ENCODE measurements at places on chromosomes 3 and 15.
A peak's percentile ranks its signal among the peaks of the same experiment; 100 is the strongest.

- DNase-seq, result peak; percentile 79
Observed at GRCh38 chr3:196179380-196180308, 31.6 kb downstream of the ZDHHC19 start.

DNA sequence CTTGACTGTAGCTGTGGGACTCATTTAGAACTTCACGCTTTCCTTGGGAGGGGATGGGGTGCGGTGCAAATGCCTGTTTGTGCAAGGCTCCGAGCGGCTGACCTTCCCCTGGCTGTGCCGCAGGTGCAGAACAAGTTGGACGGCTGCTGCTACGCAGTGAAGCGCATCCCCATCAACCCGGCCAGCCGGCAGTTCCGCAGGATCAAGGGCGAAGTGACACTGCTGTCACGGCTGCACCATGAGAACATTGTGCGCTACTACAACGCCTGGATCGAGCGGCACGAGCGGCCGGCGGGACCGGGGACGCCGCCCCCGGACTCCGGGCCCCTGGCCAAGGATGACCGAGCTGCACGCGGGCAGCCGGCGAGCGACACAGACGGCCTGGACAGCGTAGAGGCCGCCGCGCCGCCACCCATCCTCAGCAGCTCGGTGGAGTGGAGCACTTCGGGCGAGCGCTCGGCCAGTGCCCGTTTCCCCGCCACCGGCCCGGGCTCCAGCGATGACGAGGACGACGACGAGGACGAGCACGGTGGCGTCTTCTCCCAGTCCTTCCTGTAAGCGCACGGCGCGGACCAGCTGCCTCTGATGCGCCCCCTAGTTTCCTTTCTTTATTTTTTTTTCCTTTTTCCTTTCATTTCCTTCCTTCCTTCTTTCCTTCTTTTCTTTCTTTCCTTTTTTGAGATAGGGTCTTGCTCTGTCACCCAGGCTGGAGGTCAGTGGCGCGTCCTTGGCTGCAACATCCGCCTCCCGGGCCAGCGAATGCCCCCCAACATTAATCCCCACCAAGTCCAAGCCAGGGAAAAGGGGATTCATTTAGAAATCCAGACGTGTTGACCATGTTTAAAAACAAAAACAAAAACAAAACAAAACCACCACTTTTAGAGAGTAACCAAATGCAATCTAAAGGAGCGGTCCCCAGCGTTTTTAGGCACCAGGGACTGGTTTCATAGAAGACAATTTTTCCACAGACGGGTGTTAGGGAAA lies 42.7 kb downstream of the EIF2AK4 start:
- no peak for DNase-seq

DNA sequence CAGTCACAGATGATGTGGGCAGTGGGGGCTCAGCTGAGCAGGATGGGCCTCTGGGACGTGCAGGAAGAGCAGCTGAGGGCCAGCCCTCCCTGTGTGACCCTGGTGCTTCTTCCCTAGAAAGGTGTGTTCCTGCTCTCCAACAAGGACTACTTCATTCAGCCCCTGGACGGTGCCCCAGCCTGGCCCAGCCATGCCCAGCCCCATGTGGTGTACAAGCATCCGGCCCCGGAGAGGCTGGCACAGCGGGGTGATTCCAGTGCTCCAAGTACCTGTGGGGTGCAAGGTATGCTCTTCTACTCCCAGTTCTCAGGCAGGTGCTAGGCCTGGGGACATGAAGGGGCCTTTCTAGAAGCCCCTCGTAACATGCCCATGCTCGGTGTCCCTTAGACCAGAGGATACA lies 38.3 kb downstream of the SAXO2 start:
- no peak for DNase-seq

DNA sequence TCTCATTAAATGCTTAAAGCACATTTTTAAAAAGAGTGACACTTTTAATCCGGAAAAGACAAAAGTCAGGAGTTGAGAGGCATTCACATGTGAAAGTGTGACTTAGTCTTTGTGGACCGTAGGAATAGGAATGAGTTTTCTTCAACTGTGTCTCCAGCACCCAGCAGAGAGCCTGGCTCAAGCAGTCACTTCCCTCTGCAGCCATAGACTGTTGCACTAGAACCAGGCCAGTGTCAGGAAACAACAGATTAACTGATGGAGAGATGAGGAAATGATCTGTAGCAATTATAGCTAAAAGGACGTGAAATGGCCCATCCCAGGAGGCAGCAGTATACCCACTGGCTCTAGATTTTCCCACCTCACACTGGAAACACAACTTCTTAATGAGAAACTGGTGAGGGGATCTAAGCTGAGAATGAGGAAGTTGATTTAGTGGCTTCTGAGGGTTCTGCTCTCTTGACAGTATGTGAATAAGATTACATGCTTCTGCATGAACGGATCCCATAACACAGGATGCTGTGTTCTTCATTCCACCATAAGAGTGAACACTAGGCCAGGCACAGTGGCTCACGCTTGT lies 19.8 kb downstream of the CFAP92 start:
- DNase-seq, result no peak

DNA sequence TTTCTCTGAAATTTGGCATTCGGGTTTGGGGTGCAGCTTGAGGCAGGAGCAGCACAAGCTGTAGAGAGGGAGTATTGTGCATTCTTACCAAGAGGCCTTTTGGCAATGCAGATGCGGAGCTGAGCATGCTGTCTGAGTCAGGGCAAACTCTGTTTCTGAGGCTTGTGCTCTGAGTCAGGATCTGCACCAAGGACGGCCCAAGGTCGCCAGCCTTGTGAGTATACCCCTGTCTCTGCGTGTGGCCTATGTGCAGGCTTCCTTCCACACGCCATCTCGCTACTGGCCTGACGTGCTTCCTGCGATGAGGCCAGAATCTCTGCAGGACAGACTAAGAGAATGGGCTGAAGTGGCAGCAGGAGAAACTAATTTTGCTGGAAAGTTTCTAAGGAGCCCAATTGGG lies 83.8 kb upstream of the ROPN1 start:
- DNase-seq, result no peak

- no peak for DNase-seq
Observed at GRCh38 chr3:13479332-13479581, 849 bp upstream of the HDAC11 start.

DNA sequence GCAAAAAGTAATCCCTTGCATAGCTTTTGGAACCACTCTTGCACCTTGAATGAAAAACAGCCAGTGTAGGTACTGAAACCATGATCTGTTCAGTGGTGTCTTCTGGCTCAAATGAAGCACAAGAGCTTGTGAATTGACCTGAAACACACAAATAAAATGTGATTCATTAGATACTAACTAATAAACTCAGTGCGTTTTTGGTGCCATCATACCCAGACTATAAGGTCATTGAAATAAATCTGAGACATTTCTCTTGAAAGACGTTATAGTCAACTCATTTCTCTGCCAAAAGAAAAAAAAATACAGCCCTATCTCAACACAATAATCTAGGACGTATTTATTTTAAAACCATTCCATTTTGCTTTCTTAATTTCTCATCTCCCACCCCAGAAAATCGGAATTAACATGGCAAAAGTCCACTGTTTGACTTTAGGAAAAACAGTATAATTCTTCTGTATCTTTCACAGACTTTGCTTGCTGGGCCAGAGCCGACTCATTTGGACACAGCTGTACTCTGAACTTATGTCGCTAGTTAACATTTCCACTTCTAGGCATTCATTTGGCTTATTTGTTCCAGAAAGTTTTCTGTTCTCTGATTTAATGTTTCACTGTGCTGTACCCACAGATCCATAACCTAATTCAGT lies 284.9 kb upstream of the TBL1XR1 start:
- DNase-seq, result no peak

GRCh38 chr3:66602691-66603090 lies 101.9 kb upstream of the LRIG1 start:
- DNase-seq, result no peak

GRCh38 chr15:68207176-68207935 lies 2.2 kb upstream of the CALML4 start:
- DNase-seq, result no peak

- DNase-seq, result no peak
Observed at GRCh38 chr3:128911911-128912310, 32.5 kb downstream of the ACAD9 start.

DNA sequence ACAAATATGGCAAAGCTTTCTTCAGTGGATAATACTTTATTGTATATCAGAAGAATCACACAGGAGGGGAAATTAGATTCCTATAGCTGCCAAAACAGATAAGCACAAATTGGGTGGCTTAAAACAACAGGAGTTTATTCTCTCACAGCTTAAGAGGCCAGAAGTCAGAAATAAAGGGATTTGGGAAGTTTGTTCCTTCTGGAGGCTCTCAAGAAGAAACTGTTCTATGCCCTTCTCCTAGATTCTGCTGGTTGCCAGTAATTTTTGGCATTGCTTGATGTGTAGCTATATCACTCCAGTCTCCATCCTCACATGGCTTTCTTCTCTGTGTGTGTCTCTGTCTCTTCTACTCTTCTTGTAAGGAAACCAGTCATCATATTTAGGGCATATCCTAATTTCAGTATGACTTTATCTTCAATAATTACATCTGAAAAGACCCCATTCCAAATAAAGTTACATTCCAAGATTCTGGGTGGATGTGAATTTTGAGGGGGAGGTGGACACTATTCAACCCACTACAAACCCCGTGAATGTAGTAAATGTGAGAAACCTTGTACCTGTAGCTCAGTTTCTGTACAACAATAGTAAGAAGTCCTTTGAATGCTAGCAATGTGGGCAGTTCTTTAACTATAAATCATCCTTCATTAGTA lies 22.2 kb upstream of the WNT7A start:
- no peak for DNase-seq

DNA sequence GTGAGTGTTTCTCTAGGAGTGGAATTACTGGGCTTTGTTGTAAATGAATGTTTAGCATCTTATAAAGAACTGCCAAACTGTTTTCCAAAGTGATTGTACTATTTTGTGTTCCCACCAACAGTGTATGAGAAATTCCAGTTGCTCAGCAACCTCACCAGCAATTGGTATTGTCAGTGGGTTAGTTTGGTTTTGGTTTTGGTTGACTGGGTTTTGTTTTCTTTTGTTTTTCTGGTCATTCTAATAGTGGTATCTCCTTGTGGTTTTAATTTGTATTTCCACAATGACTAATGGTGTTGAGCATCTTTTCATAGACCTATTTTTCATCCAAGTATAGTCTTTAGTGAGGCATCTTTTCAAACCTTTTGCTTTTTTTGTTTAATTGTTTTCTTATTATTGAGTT lies 27.1 kb downstream of the FILIP1L start:
- no peak for DNase-seq

- DNase-seq, result no peak
Observed at GRCh38 chr15:57619746-57620145, 28.0 kb downstream of the MYZAP start.

DNA sequence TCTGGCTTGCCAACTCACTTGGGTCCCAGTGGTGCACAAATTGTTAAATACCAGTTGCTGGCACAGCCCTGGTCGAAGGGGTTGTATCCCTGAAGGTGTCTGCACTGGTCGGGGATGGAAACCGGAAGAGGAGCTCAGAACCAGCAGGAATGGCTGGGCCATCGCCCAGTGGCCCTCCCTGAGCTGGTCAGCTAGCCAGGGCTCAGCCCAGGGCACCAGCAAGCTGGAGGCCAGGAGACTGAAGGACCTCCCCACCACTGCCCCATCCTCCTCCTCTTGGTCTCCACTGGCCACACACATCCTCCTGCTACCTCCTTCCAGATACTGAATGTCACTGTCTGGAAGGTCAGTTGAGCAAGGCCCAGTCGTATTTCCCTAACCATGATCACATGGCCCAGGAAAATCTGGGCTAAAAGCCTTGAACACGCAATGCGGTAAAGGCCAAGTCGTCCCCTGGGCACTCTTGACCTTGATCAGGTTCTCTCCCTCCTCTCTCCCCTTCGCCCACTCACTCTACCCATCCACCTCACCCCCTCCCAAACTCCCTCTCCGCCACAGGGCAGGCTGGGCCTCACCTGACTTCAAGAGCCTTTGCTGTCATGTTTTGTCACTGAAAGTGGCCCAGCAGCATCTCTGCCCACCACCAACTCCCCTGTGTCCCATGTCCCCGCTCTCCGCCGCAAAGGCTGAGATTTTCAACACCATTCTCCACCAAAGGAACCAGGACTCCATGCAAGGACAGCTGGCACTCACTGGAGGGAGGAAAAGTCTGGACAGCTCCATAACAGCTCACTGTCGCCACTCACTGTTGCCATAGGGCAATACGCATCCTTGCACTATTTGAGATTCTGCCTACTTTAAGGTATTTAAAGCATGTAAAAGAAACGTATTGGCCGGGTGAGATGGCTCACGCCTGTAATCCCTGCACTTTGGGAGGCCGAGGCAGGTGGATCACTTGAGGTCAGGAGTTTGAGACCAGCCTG lies 12.1 kb downstream of the ZDHHC19 start:
- DNase-seq, result no peak

All from activated CD4-positive, alpha-beta T cell treated with anti-CD3 and anti-CD28 coated beads, Interleukin-2, amount 50 U/mL, for 1 hour (primary cell).